ENCODE measurements at places on chromosomes 7 and 10. TPM values are rescaled to one million over a fixed set of nuclear protein-coding genes. Genes with fewer than 3 reads are reported as not detected.
A peak's percentile ranks its signal among the peaks of the same experiment; 100 is the strongest.

DNA sequence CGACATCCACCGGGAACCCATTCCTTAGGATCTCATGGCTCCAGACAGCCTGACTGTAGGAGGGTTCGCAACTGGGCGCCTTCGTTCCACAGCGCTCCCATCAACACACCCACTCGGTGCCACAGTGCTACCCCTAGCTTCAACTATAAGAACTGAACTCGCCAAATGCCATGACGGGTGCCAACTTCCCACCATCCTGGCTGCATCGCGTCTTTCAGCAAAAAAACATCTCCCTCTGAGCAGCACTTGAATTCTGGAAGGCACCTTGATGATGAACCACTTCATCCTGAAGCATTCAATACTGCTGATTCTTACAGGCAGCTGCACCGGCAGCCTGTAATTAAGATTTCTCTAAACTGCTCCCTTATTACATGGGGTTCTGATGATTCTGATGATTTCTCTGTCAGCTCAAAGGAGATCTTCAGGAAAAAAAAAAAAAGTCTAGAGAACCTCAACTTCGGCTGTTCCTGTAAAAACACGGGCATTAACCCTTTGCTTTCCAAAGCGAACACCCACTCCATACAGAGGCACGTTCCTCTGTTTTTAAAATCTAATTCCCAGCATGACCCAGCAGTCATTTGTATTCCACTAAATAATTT, 1.3 kb downstream of the CYTH3 start:
- DNase-seq, result peak; percentile 53

DNA sequence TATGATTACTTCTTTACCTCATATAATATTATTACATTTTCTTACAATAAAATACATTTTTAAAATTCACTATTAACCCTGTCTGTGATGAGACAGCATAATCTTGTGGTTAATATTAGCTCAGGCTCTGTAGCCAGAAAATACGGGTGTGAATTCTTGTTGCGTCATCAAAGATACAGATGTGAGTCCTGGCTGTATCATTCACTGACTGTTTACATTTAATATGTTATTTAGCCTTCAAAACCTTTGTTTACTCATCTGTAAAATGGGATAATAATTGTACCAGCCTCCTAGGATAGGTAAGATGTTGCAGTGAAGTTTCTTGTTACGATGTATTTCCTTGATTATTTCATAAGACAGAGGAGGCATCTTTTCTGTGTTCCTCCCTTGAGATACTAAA, 184.7 kb upstream of the PRPS1L1 start:
- no peak for DNase-seq

- DNase-seq, result no peak
These were observed 398.2 kb downstream of the DNAJB6 start for GRCh38 chr7:157734676-157735640.

DNA sequence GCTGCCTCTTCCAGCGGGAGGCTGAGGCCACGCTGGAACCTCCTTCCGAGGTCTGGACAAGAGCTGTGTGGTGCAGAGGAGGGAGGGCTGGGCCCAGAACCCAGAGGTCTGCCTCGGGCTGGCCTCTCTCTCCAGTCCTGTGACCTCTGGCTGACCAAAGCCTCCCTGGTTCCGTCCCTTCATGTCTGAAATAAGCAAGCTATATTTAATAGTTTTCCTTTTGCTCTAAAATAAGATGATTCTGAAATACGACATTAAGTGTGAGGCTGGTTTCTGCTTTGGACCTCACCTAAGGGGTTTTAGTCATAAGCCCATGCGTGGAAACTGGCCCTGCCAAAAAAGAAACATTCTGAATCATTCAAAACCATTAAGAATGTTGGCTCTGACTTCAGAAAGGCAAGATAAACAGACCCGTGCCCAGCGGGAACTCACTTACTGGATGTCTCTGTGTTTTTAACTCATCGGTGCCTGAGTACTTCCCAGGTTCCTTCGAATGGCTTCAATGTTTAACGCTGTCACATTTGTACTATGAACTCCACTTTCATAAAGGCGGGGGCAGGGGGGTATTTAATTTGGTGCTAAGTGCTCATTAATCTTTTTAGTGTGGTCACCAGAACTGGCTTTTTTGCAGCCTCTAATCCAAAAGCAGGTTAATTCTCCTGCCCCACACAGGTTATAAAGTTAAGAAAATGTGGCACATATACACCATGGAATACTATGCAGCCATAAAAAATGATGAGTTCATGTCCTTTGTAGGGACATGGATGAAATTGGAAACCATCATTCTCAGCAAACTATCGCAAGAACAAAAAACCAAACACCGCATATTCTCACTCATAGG, 157.5 kb upstream of the KLF14 start:
- DNase-seq, result no peak

- DNase-seq, result no peak
These were observed 68.8 kb upstream of the WDR11 start for GRCh38 chr10:120782336-120782735.

DNA sequence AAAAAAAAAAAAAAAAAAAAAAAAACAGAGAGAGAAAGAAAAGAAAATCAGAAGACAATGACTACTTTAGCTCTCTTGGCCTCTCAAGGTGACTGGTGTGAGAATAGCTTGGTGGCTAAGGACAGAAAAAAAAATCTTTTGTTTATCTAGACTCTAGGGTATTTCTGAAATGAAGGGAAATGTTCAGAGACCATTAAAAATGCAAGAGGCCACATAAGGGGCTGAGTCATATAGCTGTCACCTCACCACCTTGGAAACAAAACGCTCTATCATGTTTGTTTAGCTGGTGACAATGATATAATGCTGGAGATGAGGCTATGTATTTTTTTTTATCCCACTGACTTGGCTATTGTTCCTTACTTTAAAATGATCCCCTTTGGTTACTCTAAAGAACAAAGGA, 287.0 kb upstream of the CDC14C start:
- DNase-seq, result no peak

VGF gene
- not detected for total RNA-seq

NPFFR1 gene
- total RNA-seq, result not detected

- DNase-seq, result no peak
These were observed 108.7 kb downstream of the DOCK1 start for GRCh38 chr10:127013691-127014473.

ARMC3 gene
- total RNA-seq, result not detected

SLC37A3 gene
- total RNA-seq, result 7.5 TPM

GRCh38 chr10:3924344-3924743, 139.3 kb upstream of the KLF6 start:
- DNase-seq, result no peak

ECD gene
- total RNA-seq, result 15.8 TPM

- no peak for DNase-seq
These were observed 13.0 kb downstream of the SEMA3A start for GRCh38 chr7:84181628-84182027.

LLCFC1 gene
- total RNA-seq, result not detected

- DNase-seq, result no peak
These were observed 24.0 kb downstream of the COBL start for GRCh38 chr7:51292596-51292995.

- no peak for DNase-seq
These were observed 570.7 kb downstream of the REEP3 start for GRCh38 chr10:64091897-64092296.

- no peak for DNase-seq
These were observed 158.2 kb downstream of the SPAG6 start for GRCh38 chr10:22503315-22504088.

AOC1 gene
- total RNA-seq, result 0.36 TPM
